Bone marrow (tissue), 2 donors: ENCODE measurements at places on chromosomes 12 and 14.

- DNase-seq: no peak
These were observed 2.6 kb downstream of the TMEM132D start for GRCh38 chr12:129901254-129901653.

- DNase-seq: no peak
These were observed 176.6 kb downstream of the NRXN3 start for GRCh38 chr14:78346747-78347146.

DNA sequence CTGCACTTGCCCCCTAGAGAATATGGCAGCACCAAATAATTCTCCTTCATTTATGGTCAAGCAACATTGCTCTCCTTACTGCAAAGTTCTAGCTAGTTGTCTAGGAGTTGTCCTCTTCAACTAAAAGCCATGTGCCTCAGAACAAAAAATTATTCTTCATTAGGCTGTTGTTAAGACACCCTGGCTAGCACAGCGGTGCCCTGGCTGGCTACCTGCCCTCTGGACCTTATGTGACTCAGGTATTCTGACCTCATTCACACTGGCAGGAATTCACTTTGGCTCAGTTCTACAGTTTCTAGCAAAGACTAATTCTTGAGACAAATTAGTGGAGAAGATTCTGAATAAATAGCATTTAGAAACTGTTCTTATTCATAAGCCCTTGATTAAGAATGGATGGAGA, 224.4 kb upstream of the KRR1 start:
- no peak for DNase-seq

- no peak for DNase-seq
These were observed 224.3 kb downstream of the SLC41A2 start for GRCh38 chr12:104733717-104734175.

DNA sequence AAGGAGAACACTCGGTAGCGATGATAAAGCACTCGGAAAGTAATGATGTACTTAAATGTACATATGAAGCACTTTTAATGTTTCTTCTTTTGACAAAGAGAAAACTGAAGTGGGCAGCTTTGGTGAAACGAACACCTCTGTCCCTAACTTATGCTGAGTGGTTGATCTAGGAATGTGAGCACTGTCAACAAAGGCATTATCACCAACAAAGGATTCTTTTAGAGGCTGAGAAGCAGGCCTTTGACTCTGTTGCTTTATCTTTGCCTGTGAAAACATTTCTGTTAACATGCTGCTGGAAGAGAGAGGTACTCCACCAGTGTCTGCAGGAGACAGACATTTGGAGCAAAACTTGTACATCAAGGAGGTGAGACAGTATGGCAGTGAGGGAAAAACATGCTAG, 103.2 kb upstream of the VRK1 start:
- no peak for DNase-seq

DNA sequence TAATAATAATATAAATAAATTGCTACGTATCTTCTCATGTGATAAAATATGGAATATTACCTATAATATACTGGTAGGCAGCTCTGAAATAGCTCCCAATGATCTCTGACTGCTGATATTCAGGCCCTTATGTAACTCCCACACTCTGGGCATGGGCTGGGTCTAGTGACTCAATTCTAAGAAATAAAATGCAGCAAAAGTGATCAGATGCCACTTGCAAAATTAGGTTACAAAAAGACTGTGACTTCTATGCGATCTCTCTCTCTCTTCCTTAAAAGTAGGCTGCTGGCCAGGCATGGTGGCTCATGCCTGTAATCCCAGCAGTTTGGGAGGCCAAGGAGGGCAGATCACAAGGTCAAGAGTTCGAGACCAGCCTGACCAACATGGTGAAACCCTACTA, 10.3 kb upstream of the CACNB3 start:
- no peak for DNase-seq

GRCh38 chr14:23352506-23353432, at the start of gene SLC22A17:
SLC22A17 (minus strand) TSS chr14:23352887.
- DNase-seq: no peak

DNA sequence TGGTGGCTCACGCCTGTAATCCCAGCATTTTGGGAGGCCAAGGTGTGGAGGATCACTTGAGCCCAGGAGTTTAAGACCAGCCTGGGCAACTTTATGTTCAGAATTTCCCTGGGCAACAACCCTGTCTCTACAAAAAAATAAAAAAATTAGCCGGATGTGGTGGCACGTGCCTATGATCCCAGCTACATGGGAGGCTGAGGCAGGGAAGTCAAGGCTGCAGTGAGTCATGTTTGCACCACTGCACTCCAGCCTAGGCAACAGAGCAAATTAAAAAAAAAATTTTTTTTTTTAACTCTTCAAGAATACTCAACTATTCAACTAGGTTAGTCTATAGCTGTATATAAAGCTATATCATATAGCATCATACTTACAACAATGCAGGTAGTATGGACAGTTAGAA, 113.0 kb downstream of the RALGAPA1 start:
- no peak for DNase-seq

GRCh38 chr14:56905282-56905681, 95.0 kb upstream of the OTX2 start:
- no peak for DNase-seq

DNA sequence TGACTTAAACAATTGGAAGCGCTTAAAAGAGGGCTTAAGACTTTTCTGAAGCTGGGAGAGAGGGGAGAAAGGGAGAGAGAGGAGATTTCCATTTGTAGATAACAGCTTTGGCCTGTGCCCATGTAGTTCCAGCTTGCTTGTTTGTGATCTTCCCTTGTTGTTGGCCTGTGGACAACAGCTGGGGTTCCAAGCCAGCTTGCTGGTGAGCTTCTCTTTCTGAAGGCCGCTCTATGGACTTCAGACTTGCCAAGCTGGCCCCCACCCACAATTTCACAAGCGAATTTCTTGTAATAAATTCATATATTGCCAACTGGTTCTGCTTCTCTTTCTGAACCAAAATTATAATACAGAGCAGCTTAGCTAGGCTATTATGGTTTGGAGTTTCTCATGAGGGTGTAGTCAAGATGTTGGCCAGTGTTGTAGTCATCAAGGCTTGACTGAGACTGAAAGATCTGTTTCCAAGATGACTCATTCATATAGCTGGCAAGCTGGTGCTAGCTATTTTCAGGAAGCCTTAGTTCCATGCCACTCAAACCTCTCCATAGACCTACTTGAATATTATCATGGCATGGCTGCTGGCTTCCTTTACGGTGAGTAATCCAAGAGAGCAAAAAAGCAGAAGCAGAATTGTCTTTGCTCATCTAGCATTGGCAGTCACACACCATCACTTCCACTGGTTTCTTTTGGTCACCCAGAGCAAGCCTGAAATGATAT, 89.4 kb downstream of the ATP23 start:
- DNase-seq: no peak

DNA sequence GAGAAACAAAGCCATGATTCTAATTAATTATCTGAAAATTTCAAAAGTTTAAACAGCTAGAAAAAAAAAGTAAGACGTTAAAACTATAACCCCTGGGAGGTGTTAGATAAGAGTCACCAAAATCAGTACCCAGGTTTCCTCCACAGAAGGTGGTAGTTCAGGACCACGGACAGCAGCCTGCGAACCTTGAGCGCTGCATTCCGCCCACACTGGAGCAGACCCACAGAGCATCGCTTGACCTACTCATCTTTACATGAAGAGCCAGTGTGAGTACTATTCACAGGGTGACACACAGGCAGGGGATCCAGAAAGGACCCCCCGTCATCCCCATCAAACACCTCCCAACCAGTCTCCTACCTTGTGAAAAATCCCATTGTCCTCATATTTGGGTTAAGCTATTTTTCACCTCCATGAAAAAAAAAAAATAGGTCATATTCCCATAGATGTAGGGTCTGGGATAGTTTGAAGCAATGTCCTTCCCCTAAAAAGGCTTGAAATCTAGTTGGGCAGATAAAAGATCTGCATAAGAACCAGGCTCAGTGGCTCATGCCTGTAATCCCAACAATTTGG, 8.8 kb upstream of the CHGA start:
- DNase-seq: no peak

- DNase-seq: no peak
These were observed 15.3 kb downstream of the NOC4L start for GRCh38 chr12:132159555-132160003.

- no peak for DNase-seq
These were observed 65.7 kb downstream of the PRKCH start for GRCh38 chr14:61387076-61387475.

GRCh38 chr12:90071996-90072395, 363.4 kb upstream of the ATP2B1 start:
- no peak for DNase-seq

DNA sequence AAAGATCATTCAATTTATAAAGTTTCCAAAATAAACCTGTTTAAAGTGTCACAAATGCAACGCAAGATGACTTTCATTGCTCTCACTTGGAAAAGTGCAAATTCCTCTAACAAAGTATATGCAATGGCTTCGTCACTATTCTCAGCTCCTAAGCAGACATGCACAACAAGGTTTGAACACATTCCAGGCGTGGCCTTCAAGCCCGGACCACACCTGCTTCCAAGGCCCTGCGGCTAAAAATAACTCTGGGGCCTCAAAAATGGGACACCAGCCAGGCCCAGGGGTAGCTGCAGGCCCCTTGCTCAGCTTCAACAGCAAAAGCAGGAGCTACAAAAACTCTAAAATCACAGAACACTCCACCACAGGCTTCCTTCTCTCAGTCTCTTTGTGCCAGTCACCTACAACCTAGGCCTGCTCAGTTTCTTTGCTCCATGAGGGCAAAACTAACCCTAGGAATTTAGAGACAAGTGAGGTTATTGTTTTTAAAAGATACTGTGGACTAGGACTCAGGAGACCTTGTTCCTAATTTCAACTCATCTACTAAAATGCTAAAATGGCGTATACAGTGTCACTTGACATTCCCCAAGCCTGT, 29.3 kb downstream of the DUSP16 start:
- no peak for DNase-seq

DNA sequence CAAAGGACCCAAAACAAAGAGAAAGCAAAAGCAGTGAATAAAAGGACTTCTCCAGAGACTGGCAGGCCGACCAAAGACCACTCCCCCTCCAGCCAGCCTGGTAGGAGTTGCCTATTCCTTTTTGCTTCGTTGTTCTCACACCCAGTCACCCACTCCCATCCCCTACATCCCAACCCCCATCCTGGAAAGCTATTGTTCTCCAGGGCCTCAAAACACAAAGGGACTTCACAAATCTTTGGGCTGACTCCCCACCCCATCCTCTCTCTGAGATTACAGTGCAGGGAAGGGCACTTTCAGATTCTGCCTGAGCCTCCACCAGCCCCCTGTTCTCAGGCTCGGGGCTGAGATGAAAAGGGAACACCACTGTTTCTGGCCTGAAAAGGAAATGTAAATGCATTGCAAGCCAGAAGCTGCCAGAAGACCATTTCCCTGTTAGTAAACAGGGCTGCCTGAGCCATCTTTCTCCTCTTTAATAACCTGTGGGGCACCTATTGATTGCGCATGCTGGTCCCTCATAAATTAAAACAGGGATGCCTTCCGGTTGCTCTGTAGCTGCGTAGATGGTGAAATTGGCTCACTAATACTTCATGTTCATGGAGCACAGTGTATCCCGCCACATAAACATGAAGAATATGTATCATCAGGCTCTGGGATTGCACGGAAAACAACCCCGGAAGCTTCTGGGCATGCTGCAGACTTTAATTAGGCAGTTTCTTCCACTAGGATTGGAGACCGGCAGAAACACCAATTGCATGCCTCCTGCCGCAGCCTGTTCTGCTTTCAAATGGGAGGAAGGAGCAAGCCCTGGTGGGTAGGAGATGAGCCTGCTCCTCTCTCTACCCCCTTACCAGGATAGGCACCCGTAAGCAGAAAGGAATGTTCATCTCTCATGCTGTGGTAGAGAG, 130.3 kb upstream of the FUT8 start:
- no peak for DNase-seq

- no peak for DNase-seq
These were observed 209.7 kb downstream of the SLC15A4 start for GRCh38 chr12:128613837-128614590.

- peak; percentile 32 for DNase-seq
These were observed 11.5 kb upstream of the PLEK2 start for GRCh38 chr14:67423424-67423823.
